Panc1 (cell line): ENCODE measurements at places on chromosomes 6 and 20. TPM values are rescaled to one million over a fixed set of nuclear protein-coding genes. Genes with fewer than 3 reads are reported as not detected.

The SSTR4 gene
- total RNA-seq = not detected

The PAX1 gene
- total RNA-seq = not detected

The NFATC2 gene
- 10.6 TPM for total RNA-seq

The PI3 gene
- total RNA-seq = not detected

The MUCL3 gene
- not detected for total RNA-seq

The LAMA4 gene
- 11.9 TPM for total RNA-seq

The SLC22A2 gene
- not detected for total RNA-seq

The GRIK2 gene
- total RNA-seq = 6.6 TPM

GRCh38 chr6:89763550-89763949, 56.0 kb downstream of the MDN1 start:
- H3K27me3 ChIP-seq = no peaks in the 10 kb centered on the region
- H3K4me1 ChIP-seq = no peaks in the 10 kb centered on the region
- peaks cover 8% of the 10 kb centered on the region; the same call in 1 of the 2 replicates for H3K36me3 ChIP-seq
- H3K4me3 ChIP-seq = no peak overlapping the region
- DNase-seq = no peak
- no peak overlapping the region for H3K27ac ChIP-seq

DNA sequence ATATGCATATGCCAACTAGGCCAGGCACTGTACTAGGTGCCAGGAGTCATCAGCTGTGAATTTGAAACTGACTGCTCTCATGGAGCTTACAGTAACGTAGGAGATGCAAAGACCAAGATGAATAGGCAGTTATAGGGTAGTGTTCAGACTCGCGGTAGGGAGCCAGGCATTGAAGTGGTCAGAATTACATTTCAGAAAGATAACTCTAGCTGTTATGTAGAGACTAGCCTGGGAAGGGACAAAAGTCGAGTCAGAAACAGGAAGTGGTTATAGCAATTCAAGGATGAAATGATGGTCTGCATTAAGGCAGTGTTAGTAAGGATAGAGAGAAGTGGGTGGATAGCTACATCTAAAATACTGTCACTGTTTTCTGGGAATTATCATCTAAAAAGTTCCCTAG, 56.6 kb downstream of the PCMT1 start:
- no peak overlapping the region for H3K4me3 ChIP-seq
- H3K27me3 ChIP-seq = no peaks in the 10 kb centered on the region
- H3K4me1 ChIP-seq = no peaks in the 10 kb centered on the region
- DNase-seq = no peak
- H3K27ac ChIP-seq = no peak overlapping the region

- DNase-seq = no peak
- no peak overlapping the region for H3K27ac ChIP-seq
- H3K4me1 ChIP-seq = no peaks in the 10 kb centered on the region
These were observed 70.9 kb downstream of the BMP7 start for GRCh38 chr20:57195469-57196100.

GRCh38 chr6:144997996-144998395, 712.9 kb downstream of the UTRN start:
- DNase-seq = no peak
- H3K36me3 ChIP-seq = no peaks in the 10 kb centered on the region
- H3K27me3 ChIP-seq = no peaks in the 10 kb centered on the region
- no peak overlapping the region for H3K27ac ChIP-seq
- H3K4me1 ChIP-seq = no peaks in the 10 kb centered on the region

DNA sequence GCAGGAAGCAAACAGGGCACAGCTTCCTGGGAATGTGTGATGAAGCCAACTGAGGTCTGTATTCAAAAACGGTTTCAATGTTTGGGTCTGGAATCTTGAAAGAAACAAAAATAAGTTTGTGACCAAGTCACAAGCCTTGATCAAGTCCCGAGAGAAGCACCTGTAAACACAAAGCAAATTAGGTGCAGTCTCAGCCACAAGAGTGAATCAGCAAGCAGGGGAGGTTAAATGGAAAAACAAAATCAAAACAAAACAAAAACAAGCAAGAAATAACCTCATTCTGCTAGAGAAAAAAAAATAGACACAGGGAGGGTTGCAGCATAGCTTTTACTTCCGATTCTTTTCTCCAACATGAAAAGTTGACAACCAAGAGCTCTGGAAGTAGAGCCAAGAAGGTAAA, 201.7 kb downstream of the CLIC5 start:
- peaks cover 13% of the 10 kb centered on the region; the same call in 1 of the 2 replicates for H3K27me3 ChIP-seq
- H3K36me3 ChIP-seq = no peaks in the 10 kb centered on the region
- no peak overlapping the region for H3K4me3 ChIP-seq

- peak overlapping the region; percentile 100 for H3K27ac ChIP-seq
- peaks cover 35% of the 10 kb centered on the region for H3K4me1 ChIP-seq
- no peaks in the 10 kb centered on the region for H3K27me3 ChIP-seq
- no peaks in the 10 kb centered on the region; the same call in 1 of the 2 replicates for H3K36me3 ChIP-seq
- no peak for DNase-seq
- H3K4me3 ChIP-seq = no peak overlapping the region
These were observed 35.4 kb upstream of the HFE start for GRCh38 chr6:26051665-26052310.

- peaks cover 3% of the 10 kb centered on the region; the same call in 1 of the 2 replicates for H3K4me1 ChIP-seq
- H3K27ac ChIP-seq = no peak overlapping the region
- DNase-seq = no peak
These were observed 21.7 kb upstream of the OCSTAMP start for GRCh38 chr20:46572153-46572552.

- H3K27ac ChIP-seq = no peak overlapping the region
- no peak for DNase-seq
- peak overlapping the region; percentile 45 for H3K4me3 ChIP-seq
- no peaks in the 10 kb centered on the region for H3K36me3 ChIP-seq
- no peaks in the 10 kb centered on the region for H3K4me1 ChIP-seq
- H3K27me3 ChIP-seq = peaks cover 39% of the 10 kb centered on the region
These were observed 756 bp downstream of the MOXD1 start for GRCh38 chr6:132400555-132400882.

GRCh38 chr6:41088451-41088850, 15.7 kb downstream of the NFYA start:
- no peak for DNase-seq
- H3K36me3 ChIP-seq = peaks cover 41% of the 10 kb centered on the region
- no peaks in the 10 kb centered on the region for H3K4me1 ChIP-seq
- H3K4me3 ChIP-seq = no peak overlapping the region
- H3K27ac ChIP-seq = no peak overlapping the region

DNA sequence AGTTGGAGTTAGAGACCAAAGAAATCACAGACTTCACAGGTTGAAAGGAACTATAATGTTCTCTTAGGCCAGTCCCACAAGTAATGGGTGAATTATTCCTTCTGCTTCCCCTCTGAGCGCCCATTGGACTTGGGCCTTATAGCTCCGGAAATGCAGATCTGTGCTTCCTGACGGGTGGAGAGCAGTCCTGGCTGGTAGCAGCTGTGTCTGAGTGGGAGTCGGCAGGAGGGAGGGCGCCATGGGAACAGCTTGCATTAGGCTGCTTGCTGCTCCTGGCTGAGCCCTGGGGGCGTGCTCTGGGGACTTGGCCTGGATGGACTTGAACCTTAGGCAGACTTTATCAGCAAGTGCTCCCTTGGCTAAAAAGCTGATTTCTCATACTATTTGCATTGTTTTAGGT, 18.4 kb upstream of the NUP153 start:
- DNase-seq = no peak
- no peaks in the 10 kb centered on the region for H3K36me3 ChIP-seq
- H3K4me3 ChIP-seq = no peak overlapping the region
- no peaks in the 10 kb centered on the region for H3K27me3 ChIP-seq
- H3K4me1 ChIP-seq = no peaks in the 10 kb centered on the region

DNA sequence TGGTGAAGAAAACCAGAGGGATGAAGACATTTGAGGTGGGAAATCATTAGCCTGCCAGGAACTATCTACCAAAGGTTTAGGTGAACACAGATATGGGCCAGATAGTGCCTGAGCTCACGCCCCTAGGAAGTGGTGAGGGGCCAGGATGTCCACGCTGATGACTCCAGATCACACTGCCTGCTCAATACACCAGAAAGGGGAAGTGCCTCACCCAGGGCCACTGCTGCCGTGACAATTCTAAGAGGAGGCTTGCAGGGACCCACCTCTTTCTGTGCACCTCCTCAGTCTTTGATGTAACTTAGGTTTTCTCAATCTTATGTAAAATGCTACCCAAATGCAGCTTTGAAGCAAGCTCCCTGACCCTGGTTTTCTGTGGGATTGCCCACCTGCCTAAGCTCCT, 5.4 kb upstream of the RAB44 start:
- H3K4me3 ChIP-seq = no peak overlapping the region
- H3K36me3 ChIP-seq = 0 out of 2 replicates have a peak, but pooled peaks cover under 1% of the 10 kb centered on the region
- no peaks in the 10 kb centered on the region for H3K4me1 ChIP-seq
- H3K27me3 ChIP-seq = no peaks in the 10 kb centered on the region
- no peak overlapping the region for H3K27ac ChIP-seq

DNA sequence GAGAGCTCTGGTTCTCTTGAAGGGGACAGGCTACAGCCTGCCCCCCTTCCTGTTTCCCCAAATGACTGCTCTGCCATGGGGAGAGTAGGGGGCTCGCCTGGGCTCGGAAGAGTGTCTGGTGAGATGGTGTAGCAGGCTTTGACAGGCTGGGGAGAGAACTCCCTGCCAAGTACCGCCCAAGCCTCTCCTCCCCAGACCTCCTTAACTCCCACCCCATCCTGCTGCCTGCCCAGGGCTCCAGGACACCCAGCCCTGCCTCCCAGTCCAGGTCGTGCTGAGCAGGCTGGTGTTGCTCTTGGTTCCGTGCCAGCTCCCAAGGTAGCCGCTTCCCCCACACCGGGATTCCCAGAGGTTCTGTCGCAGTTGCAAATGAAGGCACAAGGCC, 9.8 kb downstream of the VEGFA start:
- H3K27me3 ChIP-seq = no peaks in the 10 kb centered on the region
- peaks cover 11% of the 10 kb centered on the region for H3K36me3 ChIP-seq
- no peak overlapping the region for H3K27ac ChIP-seq
- H3K4me1 ChIP-seq = peaks cover 18% of the 10 kb centered on the region

DNA sequence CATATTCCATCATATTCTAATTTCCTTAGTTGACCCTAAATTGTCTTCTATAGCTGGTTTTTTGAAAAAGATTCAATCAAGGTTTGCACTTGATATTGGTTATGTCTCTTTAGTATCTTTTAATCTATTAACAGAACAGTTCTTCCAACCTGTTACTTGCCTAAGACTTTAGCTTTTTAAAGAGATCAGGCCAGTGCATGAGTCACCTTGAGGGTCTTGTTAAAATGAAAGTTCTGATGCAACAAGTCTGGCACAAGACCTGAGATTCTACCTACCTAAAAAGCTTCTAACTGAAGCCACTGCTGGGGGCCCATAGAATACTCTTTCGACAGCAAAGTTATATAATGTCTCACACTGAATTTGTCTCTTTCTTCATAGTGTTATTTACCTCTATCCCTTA, 3.2 kb downstream of the USP45 start:
- H3K36me3 ChIP-seq = no peaks in the 10 kb centered on the region; the same call in none of the 2 replicates
- peaks cover 29% of the 10 kb centered on the region for H3K4me1 ChIP-seq
- DNase-seq = no peak
- 0 out of 2 replicates have a peak overlapping the region, but pooled peaks have one; percentile 49 for H3K27ac ChIP-seq

- H3K27ac ChIP-seq = no peak overlapping the region
- H3K4me1 ChIP-seq = no peaks in the 10 kb centered on the region
- peak; percentile 17 for DNase-seq
- no peaks in the 10 kb centered on the region for H3K36me3 ChIP-seq
- no peak overlapping the region for H3K4me3 ChIP-seq
These were observed 144.2 kb downstream of the JARID2 start for GRCh38 chr6:15389765-15390723.

GRCh38 chr6:170129691-170130171, 161.1 kb downstream of the DLL1 start:
- no peaks in the 10 kb centered on the region for H3K27me3 ChIP-seq
- no peak overlapping the region for H3K27ac ChIP-seq
- no peak overlapping the region for H3K4me3 ChIP-seq
- H3K4me1 ChIP-seq = no peaks in the 10 kb centered on the region
